ENCODE measurements at places on chromosomes 11 and 22.

GRCh38 chr11:68775951-68776388, 24.6 kb upstream of the TESMIN start:
- DNase-seq = no peak

- no peak for DNase-seq
Measured at GRCh38 chr11:3157381-3158130, 7.6 kb downstream of the OSBPL5 start.

DNA sequence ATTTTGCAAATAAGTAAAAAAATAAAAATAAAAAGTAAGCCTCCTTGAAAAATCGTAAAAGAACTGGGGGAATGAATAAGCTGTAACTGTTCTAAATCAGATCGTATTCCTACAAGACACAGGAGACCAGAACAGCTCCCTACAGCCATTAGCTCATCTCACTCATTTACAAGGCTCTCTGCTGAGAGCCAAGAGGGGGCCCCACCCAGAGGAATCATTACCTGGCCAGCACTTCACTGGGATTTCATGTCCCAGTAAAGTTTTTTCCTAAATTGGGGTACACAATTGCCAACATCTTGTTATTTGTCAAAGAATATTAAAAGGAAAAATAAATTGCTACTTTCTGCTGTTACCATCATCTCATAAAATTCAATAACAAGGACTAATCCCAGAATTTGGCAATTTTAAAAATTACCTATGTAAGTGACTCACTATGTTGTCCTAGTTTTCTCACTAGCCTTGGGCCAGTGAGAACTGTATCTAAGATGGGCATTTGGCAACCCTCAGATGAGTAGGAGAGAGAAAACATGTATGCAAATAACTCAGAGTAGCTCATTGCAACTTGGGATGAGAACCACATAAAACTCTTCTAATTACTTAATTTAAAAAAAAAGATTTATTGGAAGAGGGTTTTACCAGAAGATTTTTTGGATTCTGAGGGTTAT, 18.4 kb upstream of the SMTN start:
- no peak for DNase-seq

GRCh38 chr22:46422896-46423295, 87.4 kb downstream of the TRMU start:
- DNase-seq = no peak

- no peak for DNase-seq
Measured at GRCh38 chr11:116700586-116701220, 72.1 kb downstream of the BUD13 start.

DNA sequence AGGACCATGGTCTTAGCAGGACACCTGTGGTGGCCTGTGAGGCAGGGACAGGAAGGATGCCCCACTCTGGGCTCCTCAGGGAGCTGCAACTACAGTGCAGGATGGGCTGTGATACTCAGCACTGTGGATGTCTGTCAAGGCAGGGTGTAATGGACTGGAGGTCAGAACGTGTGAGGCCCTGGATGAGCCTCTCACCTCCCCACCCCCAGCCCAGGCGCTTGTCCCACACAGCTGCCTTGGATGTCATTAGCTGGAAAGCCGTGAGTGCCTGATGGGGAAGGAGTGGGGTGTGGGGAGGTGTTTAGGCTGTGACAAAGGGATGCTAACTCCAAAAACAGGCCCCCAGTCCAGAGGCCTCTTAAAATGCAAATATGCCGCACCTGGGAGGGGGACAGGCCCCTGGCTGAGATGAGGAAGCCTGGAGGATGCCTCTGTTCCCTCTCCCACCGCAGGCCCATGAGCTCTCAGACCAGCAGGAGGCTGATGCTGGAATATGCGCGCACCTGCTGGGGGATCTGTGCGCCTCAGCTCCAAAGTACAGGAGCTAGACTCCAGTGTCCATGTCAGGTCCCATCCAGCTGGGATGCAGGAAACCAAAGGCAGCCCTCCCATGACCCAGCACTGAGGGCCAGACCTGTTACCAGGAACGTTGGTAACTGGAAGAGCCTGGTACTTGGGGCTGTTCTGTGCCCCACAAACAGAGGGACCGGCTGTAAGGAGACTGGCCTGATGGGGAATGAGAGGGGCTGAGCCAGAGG, 25.1 kb downstream of the RSPH14 start:
- DNase-seq = no peak

Data from SK-MEL-5 (cell line).